ENCODE measurements at places on chromosomes 16 and 17. TPM values are rescaled to one million over a fixed set of nuclear protein-coding genes. Genes with fewer than 3 reads are reported as not detected.

Gene CRHR1
- not detected for total RNA-seq

Gene UBFD1
- total RNA-seq, result 101 TPM

Gene HP
- total RNA-seq, result not detected

Gene IL17C
- not detected for total RNA-seq

Gene DGKE
- total RNA-seq, result 4.4 TPM

Gene SYCE1L
- total RNA-seq, result 0.33 TPM

Gene KAT8
- 39.3 TPM for total RNA-seq

Gene WNT9B
- total RNA-seq, result not detected

Gene GGT6
- total RNA-seq, result not detected

Gene SHCBP1
- total RNA-seq, result 1.3 TPM

Gene RNF222
- total RNA-seq, result not detected

Gene NPIPA2
- 0.77 TPM for total RNA-seq

Gene PLCD3
- total RNA-seq, result 59.8 TPM

Gene KCNAB3
- total RNA-seq, result 0.33 TPM

Gene HID1
- under 0.01 TPM for total RNA-seq

Gene TVP23A
- 0.26 TPM for total RNA-seq

Gene ZFHX3
- total RNA-seq, result 7.3 TPM

Gene SLC6A2
- not detected for total RNA-seq

Gene PIRT
- total RNA-seq, result not detected

Gene ITGAL
- total RNA-seq, result not detected

Gene RNF157
- total RNA-seq, result 0.51 TPM

Gene TBC1D3C
- 1.3 TPM for total RNA-seq

Gene MILR1
- total RNA-seq, result 4.4 TPM

Gene CHST4
- not detected for total RNA-seq

Gene ADGRG3
- not detected for total RNA-seq

Gene CMTM1
- total RNA-seq, result 1.5 TPM

Gene KRT9
- not detected for total RNA-seq

Data from fibroblast of lung (primary cell).